Uterine smooth muscle cell (primary cell): ENCODE measurements at places on chromosomes 6 and 20. TPM values are rescaled to one million over a fixed set of nuclear protein-coding genes. Genes with fewer than 3 reads are reported as not detected.

Gene FKBP1C
- 0.12 and 0.22 TPM in 2 replicates for total RNA-seq

Gene SCRT2
- not detected in 2 replicates for total RNA-seq

Gene CST5
- not detected in 2 replicates for total RNA-seq

Gene PSMB1
- 275 and 409 TPM in 2 replicates for total RNA-seq

Gene JAG1
- total RNA-seq = 4.2 and 12.9 TPM in 2 replicates

Gene ID4
- total RNA-seq = 15.8 and 18.6 TPM in 2 replicates

Gene RIPOR2
- total RNA-seq = 5.5 and 8.7 TPM in 2 replicates

Gene LSM14B
- total RNA-seq = 54.5 and 56.3 TPM in 2 replicates

Gene ZNF318
- total RNA-seq = 5.5 and 7.5 TPM in 2 replicates

Gene CDS2
- total RNA-seq = 39.6 and 44.0 TPM in 2 replicates

Gene TMEM217
- 0.77 and 1.6 TPM in 2 replicates for total RNA-seq

Gene CUL9
- total RNA-seq = 26.0 and 39.2 TPM in 2 replicates

Gene KIF6
- 0.33 and 0.87 TPM in 2 replicates for total RNA-seq

Gene TRIM38
- total RNA-seq = 9.0 and 11.5 TPM in 2 replicates

Gene ACTL10
- total RNA-seq = 2.1 and 2.7 TPM in 2 replicates

Gene OR12D3
- not detected in 2 replicates for total RNA-seq

Gene HSD17B8
- total RNA-seq = 2.7 and 8.9 TPM in 2 replicates

Gene GLP1R
- total RNA-seq = not detected in 2 replicates

Gene LAMA4
- 105 and 276 TPM in 2 replicates for total RNA-seq

Gene FERMT1
- 5.2 and 7.7 TPM in 2 replicates for total RNA-seq

Gene FLRT3
- total RNA-seq = 3.8 and 5.6 TPM in 2 replicates

Gene CYP21A2
- total RNA-seq = not detected in 2 replicates

Gene ZSCAN12
- total RNA-seq = 9.3 and 9.5 TPM in 2 replicates

Gene RAD21L1
- total RNA-seq = 0.66 TPM in 1 of 2 replicates, not detected in the other

Gene TCP11
- total RNA-seq = 0.25 and 0.66 TPM in 2 replicates

Gene LY86
- not detected in 2 replicates for total RNA-seq

Gene ADGRG6
- 1.5 and 6.6 TPM in 2 replicates for total RNA-seq

Gene HTR1E
- total RNA-seq = under 0.01 and 0.12 TPM in 2 replicates

Gene OR2J3
- not detected in 2 replicates for total RNA-seq

Gene MCHR2
- not detected in 2 replicates for total RNA-seq

Gene TRAM2
- 40.5 and 61.6 TPM in 2 replicates for total RNA-seq

Gene CALHM4
- total RNA-seq = not detected in 2 replicates

Gene C20orf96
- total RNA-seq = 3.1 and 4.4 TPM in 2 replicates

Gene KCNK17
- not detected in 2 replicates for total RNA-seq

Gene FRK
- 0.33 and 0.37 TPM in 2 replicates for total RNA-seq

Gene RIN2
- total RNA-seq = 54.7 and 58.7 TPM in 2 replicates

Gene ZNF334
- 4.8 and 6.9 TPM in 2 replicates for total RNA-seq

Gene CD24
- 0.66 and 1.2 TPM in 2 replicates for total RNA-seq

Gene GRIK2
- 0.11 and 0.25 TPM in 2 replicates for total RNA-seq

Gene OR11A1
- not detected in 2 replicates for total RNA-seq

Gene ACAT2
- 144 and 145 TPM in 2 replicates for total RNA-seq

Gene TP53TG5
- not detected in 2 replicates for total RNA-seq

Gene LY6G6D
- not detected in 2 replicates for total RNA-seq

Gene TMEM200A
- total RNA-seq = 99.1 and 116 TPM in 2 replicates

Gene SNAP25
- total RNA-seq = 0.25 and 0.44 TPM in 2 replicates

Gene HTR1B
- total RNA-seq = not detected in 2 replicates

Gene SLC17A2
- not detected in 2 replicates for total RNA-seq

Gene PKHD1
- total RNA-seq = not detected in 2 replicates

Gene ECT2L
- total RNA-seq = 0.12 TPM in 1 of 2 replicates, not detected in the other
